ENCODE measurements at places on chromosomes 12 and 14.
A peak's percentile ranks its signal among the peaks of the same experiment; 100 is the strongest.

DNA sequence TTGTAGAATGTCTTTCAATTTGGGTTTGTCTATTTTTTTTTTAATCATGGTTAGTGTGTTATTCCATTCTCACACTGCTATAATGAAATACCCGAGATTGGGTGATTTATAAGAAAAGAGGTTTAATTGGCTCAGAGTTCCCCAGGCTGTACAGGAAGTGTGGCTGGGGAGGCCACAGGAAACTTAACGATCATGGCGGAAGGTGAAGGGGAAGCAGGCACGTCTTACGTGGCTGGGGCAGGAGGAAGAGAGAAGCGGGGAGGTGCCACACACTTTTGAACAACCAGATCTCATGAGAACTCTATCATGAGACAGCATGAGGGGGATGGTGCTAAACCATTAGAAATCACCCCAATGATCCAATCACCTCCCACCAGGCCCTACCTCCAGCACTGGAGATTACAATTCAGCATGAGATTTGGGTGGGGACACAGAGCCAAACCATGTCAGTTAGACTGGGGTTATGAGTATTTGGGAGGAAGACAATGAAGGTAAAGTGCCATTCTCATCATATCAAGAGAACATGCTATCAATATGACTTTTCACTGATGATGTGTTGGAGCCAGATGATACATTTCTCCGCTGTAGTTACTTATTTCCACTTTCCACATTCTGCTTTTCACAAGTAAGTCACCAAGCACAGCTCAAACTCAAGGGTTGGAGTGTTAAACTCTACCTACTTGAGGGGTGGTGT is 45.8 kb downstream of the AP5M1 start:
- no peak for DNase-seq

- no peak for DNase-seq
Measured at GRCh38 chr12:130429656-130430505, 92.2 kb downstream of the PIWIL1 start.

DNA sequence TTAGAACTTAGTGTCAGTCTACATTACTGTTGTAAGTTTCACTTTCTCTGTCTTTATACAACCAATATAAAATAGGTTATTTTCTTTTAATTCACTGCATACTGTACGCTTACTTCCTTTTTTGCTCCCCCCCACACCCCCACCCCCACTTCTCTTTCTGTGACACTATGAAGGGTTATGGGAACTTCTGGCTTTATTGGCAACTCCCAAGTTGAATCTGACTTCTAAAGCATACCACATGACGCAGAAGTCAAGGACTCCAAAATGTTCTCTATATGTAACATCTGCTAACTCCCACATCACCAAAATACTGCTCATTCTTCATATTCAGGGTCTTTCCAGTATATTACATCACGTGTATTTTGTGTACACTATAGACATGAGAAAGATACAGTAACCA is 81.2 kb upstream of the ATXN7L3B start:
- DNase-seq = no peak

- DNase-seq = peak; percentile 83
Measured at GRCh38 chr14:77094672-77095284, 3.3 kb upstream of the CIPC start.
